ENCODE measurements at places on chromosomes 11 and 22. TPM values are rescaled to one million over a fixed set of nuclear protein-coding genes. Genes with fewer than 3 reads are reported as not detected.

Gene UPK3A
- total RNA-seq = not detected

GRCh38 chr11:131888230-131888855 lies 517.9 kb downstream of the NTM start:
- no peaks in the 10 kb centered on the region for H3K36me3 ChIP-seq
- H3K27me3 ChIP-seq = no peaks in the 10 kb centered on the region
- H3K27ac ChIP-seq = no peak overlapping the region

Gene OR51B4
- not detected for total RNA-seq

DNA sequence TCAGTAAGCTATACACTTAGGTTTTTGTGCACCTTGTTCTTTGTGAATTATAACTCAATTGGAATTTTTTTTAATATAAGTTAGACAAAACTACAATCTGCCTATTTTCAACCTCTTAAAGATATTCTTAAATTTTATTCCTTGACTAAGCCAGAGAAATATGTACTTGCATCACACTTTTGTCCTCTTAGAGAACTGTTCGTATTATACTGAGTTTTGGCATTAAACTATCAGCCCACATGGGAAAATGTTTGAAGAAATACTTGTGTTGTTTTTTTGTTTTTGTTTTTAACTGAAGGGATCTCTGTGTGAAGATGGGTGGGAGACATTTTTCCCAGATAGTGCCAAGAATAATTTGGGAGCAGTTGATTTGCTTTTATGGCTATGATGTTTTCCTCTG lies 25.3 kb downstream of the CEP295 start:
- H3K27me3 ChIP-seq = no peaks in the 10 kb centered on the region
- no peak overlapping the region for H3K27ac ChIP-seq
- peaks cover 22% of the 10 kb centered on the region for H3K36me3 ChIP-seq
- H3K4me3 ChIP-seq = no peak overlapping the region
- no peak for DNase-seq

Gene ZP1
- total RNA-seq = not detected

GRCh38 chr22:31768422-31769059 lies 14.7 kb downstream of the DEPDC5 start:
- no peaks in the 10 kb centered on the region for H3K4me1 ChIP-seq
- peaks cover 10% of the 10 kb centered on the region for H3K36me3 ChIP-seq
- DNase-seq = no peak
- H3K27ac ChIP-seq = no peak overlapping the region

- no peak overlapping the region for H3K27ac ChIP-seq
- H3K4me3 ChIP-seq = peak overlapping the region; percentile 39
- no peaks in the 10 kb centered on the region for H3K36me3 ChIP-seq
- no peak for DNase-seq
- H3K27me3 ChIP-seq = 0 out of 2 replicates have a peak, but pooled peaks cover 2% of the 10 kb centered on the region
- H3K4me1 ChIP-seq = peaks cover 12% of the 10 kb centered on the region
Measured at GRCh38 chr11:68002938-68003845, 705 bp downstream of the UNC93B1 start.

DNA sequence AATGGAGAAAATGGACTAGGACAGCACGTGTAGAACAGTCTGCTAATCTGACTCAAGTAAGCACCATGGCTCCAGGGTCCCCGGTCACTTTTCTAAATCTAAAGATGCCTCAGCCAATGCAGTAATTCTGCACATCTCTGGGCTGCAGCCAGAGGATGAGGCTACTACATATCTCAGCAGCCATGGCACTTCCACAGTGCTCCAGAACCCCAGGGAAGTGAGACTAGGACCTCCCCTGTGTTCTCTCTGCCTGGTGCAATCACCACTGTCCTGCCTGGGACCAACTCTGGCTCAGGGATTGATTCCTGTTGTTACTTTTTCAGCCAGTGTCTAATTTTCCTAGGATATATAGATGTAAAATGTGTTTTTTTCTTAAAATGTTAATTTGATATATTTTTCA lies 129.4 kb upstream of the TOP3B start:
- no peak overlapping the region for H3K4me3 ChIP-seq
- DNase-seq = no peak
- no peak overlapping the region for H3K27ac ChIP-seq
- no peaks in the 10 kb centered on the region for H3K36me3 ChIP-seq
- H3K4me1 ChIP-seq = no peaks in the 10 kb centered on the region

Gene NEAT1
- 10.4 TPM for total RNA-seq

- H3K4me1 ChIP-seq = peaks cover 4% of the 10 kb centered on the region
- peak; percentile 70 for DNase-seq
- H3K27me3 ChIP-seq = peaks cover 29% of the 10 kb centered on the region
- H3K27ac ChIP-seq = no peak within 1 kb of the TSS
Measured at GRCh38 chr22:24494528-24495364, at the start of gene UPB1. TSS of gene UPB1 (plus strand) at chr22:24495332. CDS start at chr22:24495404, 72 bp downstream.

GRCh38 chr11:94926698-94927237 lies 46.6 kb downstream of the CWC15 start:
- H3K4me3 ChIP-seq = no peak overlapping the region
- DNase-seq = no peak
- H3K36me3 ChIP-seq = no peaks in the 10 kb centered on the region
- H3K27me3 ChIP-seq = no peaks in the 10 kb centered on the region
- H3K27ac ChIP-seq = no peak overlapping the region

DNA sequence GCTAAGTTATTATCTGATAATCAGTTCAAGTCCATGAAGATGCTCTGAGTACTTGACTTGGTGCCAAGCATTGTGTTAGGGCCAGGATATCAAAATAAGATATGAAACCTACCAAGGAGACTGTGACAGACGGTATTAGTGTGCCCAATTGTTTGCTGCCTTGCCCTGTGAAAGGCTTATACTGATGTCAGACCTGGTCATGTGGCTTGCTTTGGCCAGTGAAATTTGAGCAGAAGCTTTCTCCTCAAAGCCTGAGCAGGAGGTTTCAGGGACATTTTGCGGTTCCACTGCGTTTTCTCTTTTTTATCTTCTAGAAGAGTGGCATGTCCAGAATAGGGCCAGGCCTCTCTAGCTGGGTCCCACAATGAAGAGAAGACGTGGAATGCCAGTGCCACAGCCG lies 15.8 kb upstream of the PKNOX2 start:
- H3K4me1 ChIP-seq = peaks cover 9% of the 10 kb centered on the region
- no peak for DNase-seq
- H3K27ac ChIP-seq = no peak overlapping the region
- H3K4me3 ChIP-seq = no peak overlapping the region
- H3K36me3 ChIP-seq = no peaks in the 10 kb centered on the region

GRCh38 chr11:45927684-45928413 lies 5.4 kb downstream of the LARGE2 start:
- DNase-seq = no peak
- no peak overlapping the region for H3K27ac ChIP-seq
- no peaks in the 10 kb centered on the region for H3K27me3 ChIP-seq
- peaks cover 5% of the 10 kb centered on the region for H3K36me3 ChIP-seq

Gene SLC22A12
- total RNA-seq = not detected

- no peak for DNase-seq
- H3K27me3 ChIP-seq = no peaks in the 10 kb centered on the region
- H3K4me1 ChIP-seq = no peaks in the 10 kb centered on the region
- no peak overlapping the region for H3K27ac ChIP-seq
- no peaks in the 10 kb centered on the region for H3K36me3 ChIP-seq
Measured at GRCh38 chr11:37026326-37026725, 428.3 kb upstream of the RAG2 start.

- no peaks in the 10 kb centered on the region for H3K36me3 ChIP-seq
- no peak overlapping the region for H3K4me3 ChIP-seq
- peaks cover 3% of the 10 kb centered on the region for H3K4me1 ChIP-seq
- H3K27me3 ChIP-seq = no peaks in the 10 kb centered on the region
- no peak for DNase-seq
Measured at GRCh38 chr11:121067026-121067425, 34.0 kb upstream of the TECTA start.

Gene DRD4
- total RNA-seq = 3.4 TPM

DNA sequence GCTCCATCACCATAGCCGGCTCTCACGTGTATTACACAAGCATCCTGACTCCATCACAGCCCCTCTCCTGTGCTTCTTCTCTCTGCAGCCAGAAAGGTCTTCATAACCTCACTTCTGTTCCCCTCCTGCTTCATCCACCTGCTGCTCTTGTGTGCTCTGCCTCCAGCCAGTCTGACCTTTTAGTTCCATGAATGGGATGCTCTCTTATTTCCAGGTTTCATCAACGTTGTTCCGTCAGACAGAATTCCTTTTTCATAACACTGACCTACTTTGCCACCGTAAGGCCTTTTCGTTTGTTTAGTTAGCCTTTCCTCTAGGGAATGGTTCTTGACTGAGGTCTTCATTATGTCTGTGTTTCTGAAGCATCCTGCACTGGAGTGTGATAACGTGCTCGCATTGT lies 18.8 kb downstream of the GRAMD1B start:
- DNase-seq = no peak
- no peaks in the 10 kb centered on the region for H3K4me1 ChIP-seq
- peaks cover 2% of the 10 kb centered on the region for H3K36me3 ChIP-seq
- H3K27me3 ChIP-seq = no peaks in the 10 kb centered on the region
- H3K27ac ChIP-seq = no peak overlapping the region

Gene BEST1
- total RNA-seq = 0.23 TPM

Gene NOX4
- total RNA-seq = 2.3 TPM

Gene ZNRF3
- total RNA-seq = 20.6 TPM

Gene GUCY1A2
- 1.9 TPM for total RNA-seq

Gene TEX54
- 1.2 TPM for total RNA-seq

DNA sequence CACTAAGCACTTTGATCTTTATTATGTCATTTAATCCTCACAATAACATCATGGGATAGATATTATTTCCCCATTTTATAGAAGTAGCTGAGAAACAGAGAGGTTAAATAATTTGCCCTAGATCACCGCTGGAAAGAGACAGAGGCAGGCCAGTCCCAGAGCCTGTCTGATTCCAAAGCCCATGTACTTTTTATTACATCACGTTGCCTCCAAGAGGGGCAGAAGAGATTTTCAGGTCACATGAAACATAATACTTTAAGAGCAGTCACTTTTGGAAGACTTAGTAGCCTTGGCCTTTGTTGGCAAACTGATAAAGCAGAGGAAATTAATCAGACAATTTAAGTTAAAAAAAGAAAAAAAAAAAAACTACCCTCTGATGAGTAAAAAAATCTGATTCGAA lies 200.2 kb upstream of the ARHGAP20 start:
- no peaks in the 10 kb centered on the region for H3K36me3 ChIP-seq
- no peak for DNase-seq
- H3K4me1 ChIP-seq = no peaks in the 10 kb centered on the region
- no peak overlapping the region for H3K27ac ChIP-seq
- no peaks in the 10 kb centered on the region for H3K27me3 ChIP-seq
- H3K4me3 ChIP-seq = no peak overlapping the region

GRCh38 chr22:25213221-25213620 lies 6.2 kb upstream of the CRYBB2 start:
- no peak for DNase-seq
- no peaks in the 10 kb centered on the region for H3K36me3 ChIP-seq
- no peaks in the 10 kb centered on the region for H3K27me3 ChIP-seq
- H3K4me1 ChIP-seq = peaks cover 2% of the 10 kb centered on the region

Gene KRTAP5-7
- not detected for total RNA-seq

Gene ANO3
- not detected for total RNA-seq

DNA sequence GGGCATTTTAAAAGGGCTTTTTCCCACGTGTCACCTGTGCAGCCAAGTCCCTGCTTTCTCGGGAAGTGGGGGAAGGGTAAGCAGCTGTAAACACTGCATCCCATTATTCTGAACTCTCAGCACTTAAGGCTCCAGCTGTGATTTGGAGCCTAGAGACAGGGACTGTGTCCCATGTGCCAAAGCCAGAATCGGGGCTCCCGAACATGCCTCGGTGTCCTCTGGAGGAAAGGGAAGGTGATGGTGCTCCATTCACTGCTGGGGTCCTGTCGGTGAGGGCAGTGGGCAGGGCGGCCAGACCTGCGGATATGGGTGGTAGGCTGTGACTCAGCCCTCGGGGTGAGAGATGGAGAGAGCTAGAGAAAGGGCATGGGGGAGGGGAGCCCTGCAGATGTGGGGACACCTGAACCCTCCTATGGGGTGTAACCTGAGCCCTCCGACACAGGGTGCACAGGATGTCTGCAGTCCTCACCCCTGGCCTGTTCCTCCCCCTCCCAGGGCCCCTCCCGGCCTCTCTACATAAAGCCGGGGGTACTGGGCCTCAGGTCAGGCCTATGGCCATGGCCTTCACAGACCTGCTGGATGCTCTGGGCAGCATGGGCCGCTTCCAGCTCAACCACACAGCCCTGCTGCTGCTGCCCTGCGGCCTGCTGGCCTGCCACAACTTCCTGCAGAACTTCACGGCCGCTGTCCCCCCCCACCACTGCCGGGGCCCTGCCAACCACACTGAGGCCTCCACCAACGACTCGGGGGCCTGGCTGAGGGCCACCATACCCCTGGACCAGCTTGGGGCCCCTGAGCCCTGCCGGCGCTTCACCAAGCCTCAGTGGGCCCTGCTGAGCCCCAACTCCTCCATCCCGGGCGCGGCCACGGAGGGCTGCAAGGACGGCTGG lies 31.8 kb downstream of the CAPN1 start:
- no peaks in the 10 kb centered on the region for H3K27me3 ChIP-seq
- peak; percentile 70 for DNase-seq
- peak overlapping the region; percentile 29 for H3K4me3 ChIP-seq
- H3K4me1 ChIP-seq = peaks cover 5% of the 10 kb centered on the region

DNA sequence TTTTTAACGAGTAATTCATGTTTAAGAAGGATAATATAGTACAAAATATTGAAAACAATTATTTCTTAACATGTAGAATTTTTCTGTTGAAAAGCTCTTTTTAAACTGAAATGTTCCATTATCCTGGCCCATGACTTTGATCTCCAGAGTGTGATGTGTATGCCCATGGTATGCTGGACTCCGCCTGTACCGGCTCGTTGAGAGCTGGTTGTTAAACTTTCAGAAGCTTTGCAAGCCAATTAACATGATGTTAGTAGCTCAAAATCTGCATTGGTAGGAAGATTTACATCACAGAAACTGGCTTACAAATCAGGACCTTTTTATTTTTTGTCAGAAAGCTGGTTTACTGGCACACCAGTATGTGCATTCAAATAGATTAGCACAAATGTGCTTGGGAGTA lies 15.0 kb downstream of the SIK2 start:
- no peaks in the 10 kb centered on the region for H3K36me3 ChIP-seq
- no peak for DNase-seq
- H3K4me3 ChIP-seq = no peak overlapping the region
- no peaks in the 10 kb centered on the region for H3K4me1 ChIP-seq
- H3K27me3 ChIP-seq = no peaks in the 10 kb centered on the region

Gene FBLN1
- 168 TPM for total RNA-seq

Gene OR5A1
- not detected for total RNA-seq

- peaks cover 9% of the 10 kb centered on the region for H3K4me1 ChIP-seq
- DNase-seq = no peak
- peak within 1 kb of the TSS; percentile 31 for H3K27ac ChIP-seq
Measured at GRCh38 chr11:57536947-57537619, at the start of gene SMTNL1. TSS of gene SMTNL1 (plus strand) at chr11:57537595. CDS start at chr11:57542643, 5,048 bp downstream.

- no peaks in the 10 kb centered on the region for H3K36me3 ChIP-seq
- no peak overlapping the region for H3K4me3 ChIP-seq
- H3K27me3 ChIP-seq = no peaks in the 10 kb centered on the region
- no peak for DNase-seq
- H3K27ac ChIP-seq = no peak overlapping the region
Measured at GRCh38 chr11:102316346-102316904, 859 bp upstream of the BIRC3 start.

Data from H1 (cell line).